ENCODE measurements at places on chromosomes 16 and 17.

- peak; percentile 53 for DNase-seq
These were observed 84.4 kb upstream of the NUDT7 start for GRCh38 chr16:77637940-77638339.

GRCh38 chr16:1048442-1049112, 24.0 kb upstream of the SSTR5 start:
- peak; percentile 48 for DNase-seq

- no peak for DNase-seq
These were observed 8.9 kb upstream of the TMEM101 start for GRCh38 chr17:44023545-44024270.

DNA sequence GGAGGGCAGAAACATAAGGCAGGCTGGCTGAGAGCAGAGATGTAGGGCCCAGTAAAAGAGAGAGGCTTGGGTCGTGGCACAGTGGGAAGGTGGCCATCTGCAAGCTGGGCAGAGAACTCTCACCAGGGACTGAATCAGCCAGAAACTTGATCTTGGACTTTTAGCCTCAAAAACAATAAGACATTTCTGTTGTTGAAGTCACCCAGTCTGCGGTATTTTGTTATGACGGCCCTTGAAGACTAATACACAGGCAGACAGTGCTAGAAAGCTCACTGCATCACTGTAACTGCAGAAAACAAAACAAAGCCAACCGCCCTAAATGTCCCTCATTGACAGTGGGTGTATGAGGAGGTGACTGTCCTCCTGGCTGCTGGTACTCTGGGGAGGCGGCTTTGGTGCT, 3.9 kb upstream of the JPH3 start:
- no peak for DNase-seq

DNA sequence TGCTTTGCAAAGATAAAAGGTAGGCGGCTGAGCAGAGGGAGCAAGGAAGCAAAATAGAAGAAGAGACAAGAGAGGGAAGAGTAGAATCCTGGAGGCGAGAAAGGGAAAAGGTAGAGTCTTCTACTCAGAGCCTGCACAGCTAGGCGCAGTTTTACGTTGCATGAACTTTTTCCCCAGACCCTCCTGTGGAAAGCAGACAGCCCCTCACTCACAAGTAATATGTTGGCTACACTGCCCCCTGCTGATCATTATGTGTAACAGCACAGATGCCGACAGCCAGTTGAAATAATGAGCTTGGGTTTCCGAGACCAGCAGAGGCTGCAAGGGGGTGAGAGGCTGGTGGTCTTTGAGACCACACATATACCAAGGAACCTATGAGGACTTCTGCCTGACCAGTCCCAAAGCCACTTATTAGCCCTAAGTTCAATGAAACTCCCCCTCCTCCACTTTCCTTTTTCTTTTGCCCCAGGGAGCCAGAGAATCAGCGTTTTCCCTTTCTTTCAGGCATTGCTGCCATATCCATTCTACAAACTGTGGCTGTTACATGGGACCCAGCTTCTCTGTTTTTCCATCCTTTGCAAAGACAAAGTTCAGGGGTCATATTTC, 22.5 kb upstream of the CMTR2 start:
- DNase-seq: peak; percentile 35

GRCh38 chr17:27352448-27353032, 58.6 kb downstream of the WSB1 start:
- DNase-seq: peak; percentile 18

DNA sequence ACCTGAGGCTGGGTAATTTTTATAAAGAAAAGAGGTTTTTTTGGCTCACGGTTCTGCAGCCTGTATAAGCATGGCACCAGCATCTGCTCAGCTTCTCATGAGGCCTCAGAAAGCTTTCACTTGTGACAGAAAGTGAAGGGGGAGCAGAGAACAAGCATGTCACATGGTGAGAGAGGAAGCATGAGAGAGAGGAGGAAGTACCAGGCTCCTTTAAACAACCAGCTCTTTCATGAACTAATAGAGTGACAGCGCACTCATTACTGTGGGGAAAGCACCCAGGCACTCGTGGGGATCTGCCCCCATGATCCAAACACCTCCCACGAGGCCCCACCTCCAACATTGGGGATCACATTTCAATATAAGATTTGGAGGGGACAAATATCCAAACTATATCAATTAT, 86.8 kb downstream of the USP32 start:
- no peak for DNase-seq

- DNase-seq: no peak
These were observed 56.8 kb upstream of the SCNN1B start for GRCh38 chr16:23245268-23245667.

DNA sequence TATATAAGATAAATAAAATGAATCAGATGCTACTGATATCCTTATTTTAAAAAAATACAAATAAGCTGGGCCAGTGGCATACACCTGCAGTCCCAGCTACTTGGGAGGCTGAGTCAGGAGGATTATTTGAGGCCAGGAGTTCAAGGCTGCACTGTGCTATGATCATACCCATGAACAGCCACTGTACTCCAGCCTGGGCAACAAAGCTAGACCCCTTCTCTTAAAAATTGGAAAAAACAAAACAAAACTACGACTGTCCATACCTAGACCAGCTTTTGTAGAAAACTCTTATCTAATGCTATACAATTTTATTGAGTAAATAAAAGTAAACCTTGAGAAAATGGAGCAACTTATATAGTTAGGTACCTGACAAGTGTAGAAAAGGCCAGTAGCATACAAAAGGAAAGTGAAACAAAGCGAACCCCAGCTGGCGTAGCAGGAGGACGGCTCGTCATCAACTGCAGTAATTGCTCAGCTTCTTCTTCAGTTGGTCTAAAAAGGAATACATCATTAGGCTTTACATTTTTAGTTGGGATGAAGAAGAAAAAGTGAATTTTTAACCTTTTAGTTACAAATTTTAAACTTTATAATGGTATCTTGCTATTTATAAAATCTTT, 23.6 kb downstream of the INTS2 start:
- DNase-seq: no peak

- DNase-seq: no peak
These were observed 161.3 kb downstream of the SLC39A11 start for GRCh38 chr17:72931163-72931562.

DNA sequence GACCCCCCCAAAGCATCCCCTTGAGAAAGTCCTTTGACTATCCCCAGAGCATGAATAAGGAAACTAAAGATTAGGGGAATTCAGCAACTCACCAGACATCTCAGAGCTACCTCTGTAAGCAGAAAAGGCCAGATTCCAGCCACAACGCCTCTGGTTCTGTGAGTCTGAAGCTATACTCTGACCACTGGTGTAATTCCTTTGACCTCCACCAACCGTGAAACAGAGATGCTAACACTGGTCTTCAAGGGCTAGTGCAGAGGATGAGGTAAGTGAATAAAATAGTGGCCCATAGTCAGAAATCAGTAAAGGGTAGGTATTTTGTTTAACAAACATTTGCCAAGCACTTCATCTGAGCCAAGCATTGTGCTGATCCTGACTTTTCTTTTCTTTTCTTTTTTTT, 353.4 kb downstream of the NPIPA8 start:
- DNase-seq: no peak

DNA sequence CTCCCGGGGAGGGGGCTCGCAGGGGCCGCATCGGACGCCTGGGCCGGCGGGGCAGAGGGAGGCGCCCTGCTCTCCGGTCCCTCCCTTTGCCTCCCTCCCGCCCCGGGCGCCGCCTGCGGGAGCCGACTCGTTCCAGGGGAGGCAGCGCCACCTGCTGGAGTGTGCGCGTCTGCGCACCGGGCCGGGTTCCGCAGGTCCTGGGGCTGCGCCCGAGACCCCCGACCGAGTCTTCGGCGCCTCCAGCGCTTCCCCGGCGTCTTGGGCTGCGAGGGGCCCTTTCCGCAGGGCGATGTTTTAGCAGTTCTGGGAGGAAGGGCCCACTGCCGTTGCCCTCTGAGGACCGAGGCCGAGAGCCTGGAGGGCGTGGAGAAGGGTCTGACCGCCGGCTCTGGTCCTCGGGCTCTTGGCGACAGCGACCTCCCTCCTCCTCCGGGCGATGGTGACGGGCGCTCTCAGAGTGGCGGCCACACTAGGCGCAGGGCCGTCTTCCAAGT, 106.3 kb downstream of the SEC14L1 start:
- DNase-seq: peak; percentile 93

DNA sequence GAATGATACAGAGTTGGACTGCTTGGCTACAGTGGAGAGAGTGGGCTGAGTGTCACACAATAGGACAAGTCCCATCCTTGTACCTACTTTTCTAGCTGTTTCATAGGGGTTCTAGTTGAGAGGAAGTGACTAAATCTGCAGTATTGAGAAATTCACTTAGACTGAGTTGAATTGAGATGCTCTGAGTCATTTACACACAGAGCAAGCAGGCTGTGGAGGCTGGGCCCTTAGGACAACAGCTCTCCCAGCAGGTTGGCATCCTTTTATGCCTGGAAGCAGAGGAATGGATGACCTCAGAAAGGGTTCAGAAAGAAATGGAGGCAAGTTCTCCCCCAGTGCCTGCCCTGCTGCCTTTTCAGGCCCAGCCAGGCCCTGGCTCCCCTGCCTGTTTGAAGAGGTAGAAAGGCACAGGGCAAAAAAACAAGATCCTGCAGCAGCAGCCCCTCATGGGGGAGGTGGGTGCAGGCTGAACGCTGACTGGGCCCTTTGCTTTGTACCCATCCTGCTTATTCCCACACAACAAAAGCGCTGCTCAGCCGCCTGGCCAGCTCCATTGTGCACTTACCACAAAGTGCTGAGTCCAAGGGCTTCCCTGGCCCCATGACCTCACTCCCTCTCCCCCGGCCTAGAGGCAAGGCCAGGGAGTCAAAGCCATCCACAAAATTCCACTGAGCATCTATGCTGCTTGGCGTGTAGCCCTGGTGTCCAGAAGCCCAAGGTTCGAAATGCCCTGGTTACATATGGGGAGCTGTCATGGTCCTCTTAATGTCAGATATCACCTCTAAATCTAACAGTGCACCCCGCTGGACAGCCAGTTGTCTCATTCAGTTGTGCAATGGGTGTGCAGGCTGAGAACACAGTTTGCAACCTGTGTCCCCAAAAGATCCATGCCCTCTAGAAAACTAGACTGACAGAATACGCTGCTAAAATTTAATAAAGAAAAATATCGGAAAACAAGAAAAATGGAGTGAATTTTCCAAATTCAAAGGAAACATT, 5.4 kb upstream of the CRYBA1 start:
- peak; percentile 95 for DNase-seq

DNA sequence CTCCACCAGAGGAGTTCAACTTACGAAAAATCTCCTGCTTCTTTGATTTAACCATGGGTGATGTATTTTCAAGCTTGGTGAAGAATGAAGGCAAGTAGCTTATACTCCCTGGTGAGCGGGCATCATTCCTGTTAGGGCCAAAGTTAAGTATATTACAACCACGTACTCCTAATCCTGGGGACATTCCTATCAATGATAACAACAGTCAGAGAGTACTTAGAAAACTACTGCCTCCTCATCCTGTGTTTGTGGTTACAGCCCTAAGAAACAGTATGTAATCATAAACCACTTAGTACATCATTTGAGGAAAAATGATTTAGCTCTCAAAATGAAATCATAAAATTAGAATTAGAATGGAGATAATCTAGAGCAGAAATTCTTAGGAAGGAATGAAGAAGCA, 47.3 kb downstream of the TTC19 start:
- DNase-seq: no peak

DNA sequence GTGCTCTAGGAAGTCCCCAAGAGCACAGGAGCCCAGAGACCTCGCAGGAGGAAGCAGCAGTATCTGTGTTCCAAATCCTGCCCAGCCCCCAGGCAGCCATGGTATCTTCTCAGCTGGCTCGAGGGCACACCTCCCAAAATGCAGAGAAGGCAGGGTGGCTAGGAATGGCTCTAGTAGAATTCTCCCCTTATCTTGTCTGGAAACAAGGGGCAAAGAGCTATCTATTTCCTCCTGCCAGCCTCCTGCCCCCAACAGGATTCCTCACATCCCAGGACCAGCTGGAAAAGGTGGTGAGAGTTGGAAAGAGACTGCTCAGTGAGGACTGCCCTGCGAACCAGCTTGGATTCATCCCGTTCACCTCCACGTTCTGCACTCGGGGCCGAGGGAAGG, 8.6 kb upstream of the TSPOAP1 start:
- DNase-seq: no peak

DNA sequence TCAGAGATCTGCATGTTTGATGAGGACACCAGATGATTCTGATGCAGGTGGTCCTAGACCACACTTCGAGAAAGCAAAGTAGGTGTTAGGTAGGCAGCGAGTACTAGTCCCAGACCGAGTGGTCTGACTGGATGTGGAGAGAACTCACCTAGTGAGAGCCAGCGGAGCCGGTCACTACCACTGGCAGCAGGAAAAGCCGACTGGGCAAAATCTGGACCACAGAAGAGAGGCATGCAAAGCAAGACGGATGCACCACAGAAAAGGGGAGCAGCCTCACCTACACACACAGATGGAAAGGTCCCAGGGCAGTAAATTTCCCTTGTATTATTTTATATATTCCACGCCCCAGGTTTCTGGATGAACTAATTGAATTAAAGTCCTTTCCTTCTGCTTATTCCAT, 13.5 kb downstream of the COX10 start:
- no peak for DNase-seq

- DNase-seq: no peak
These were observed 6.5 kb upstream of the ABR start for GRCh38 chr17:1186214-1186820.

- peak; percentile 68 for DNase-seq
These were observed 2.2 kb downstream of the RASD1 start for GRCh38 chr17:17493986-17494466.
